ENCODE measurements at places on chromosomes 16 and 17.

- DNase-seq, result no peak
Measured at GRCh38 chr17:7767405-7768021, 50.0 kb downstream of the DNAH2 start.

GRCh38 chr16:8722025-8722348 lies 47.6 kb downstream of the ABAT start:
- no peak for DNase-seq

GRCh38 chr17:63405741-63406261 lies 40.3 kb downstream of the CYB561 start:
- DNase-seq, result peak; percentile 71

GRCh38 chr16:75433732-75434413 lies 570 bp upstream of the CFDP1 start:
- peak; percentile 88 for DNase-seq

- no peak for DNase-seq
Measured at GRCh38 chr16:75308011-75308410, 56.6 kb upstream of the BCAR1 start.

- no peak for DNase-seq
Measured at GRCh38 chr17:58357312-58358297, 5.6 kb upstream of the SUPT4H1 start.

DNA sequence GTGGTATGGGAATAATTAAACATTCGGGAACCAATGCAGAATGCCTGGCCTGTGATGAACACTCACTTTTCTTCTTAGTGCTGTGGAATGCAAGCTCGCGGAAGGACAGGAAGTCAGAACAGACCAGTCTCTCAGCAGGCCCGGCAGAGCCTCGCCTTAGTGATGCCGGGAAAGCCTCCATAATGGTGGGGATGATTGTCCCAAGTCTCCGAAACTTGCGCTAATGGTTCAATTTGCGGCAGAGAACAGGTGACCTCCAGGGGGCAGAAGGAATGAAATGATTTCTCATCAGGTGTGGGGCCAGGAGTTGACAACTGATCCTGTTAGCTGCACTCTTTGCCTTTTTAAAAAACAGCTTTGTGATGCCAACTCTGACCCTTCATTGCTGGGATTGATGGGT lies 170.6 kb downstream of the GSG1L start:
- no peak for DNase-seq

DNA sequence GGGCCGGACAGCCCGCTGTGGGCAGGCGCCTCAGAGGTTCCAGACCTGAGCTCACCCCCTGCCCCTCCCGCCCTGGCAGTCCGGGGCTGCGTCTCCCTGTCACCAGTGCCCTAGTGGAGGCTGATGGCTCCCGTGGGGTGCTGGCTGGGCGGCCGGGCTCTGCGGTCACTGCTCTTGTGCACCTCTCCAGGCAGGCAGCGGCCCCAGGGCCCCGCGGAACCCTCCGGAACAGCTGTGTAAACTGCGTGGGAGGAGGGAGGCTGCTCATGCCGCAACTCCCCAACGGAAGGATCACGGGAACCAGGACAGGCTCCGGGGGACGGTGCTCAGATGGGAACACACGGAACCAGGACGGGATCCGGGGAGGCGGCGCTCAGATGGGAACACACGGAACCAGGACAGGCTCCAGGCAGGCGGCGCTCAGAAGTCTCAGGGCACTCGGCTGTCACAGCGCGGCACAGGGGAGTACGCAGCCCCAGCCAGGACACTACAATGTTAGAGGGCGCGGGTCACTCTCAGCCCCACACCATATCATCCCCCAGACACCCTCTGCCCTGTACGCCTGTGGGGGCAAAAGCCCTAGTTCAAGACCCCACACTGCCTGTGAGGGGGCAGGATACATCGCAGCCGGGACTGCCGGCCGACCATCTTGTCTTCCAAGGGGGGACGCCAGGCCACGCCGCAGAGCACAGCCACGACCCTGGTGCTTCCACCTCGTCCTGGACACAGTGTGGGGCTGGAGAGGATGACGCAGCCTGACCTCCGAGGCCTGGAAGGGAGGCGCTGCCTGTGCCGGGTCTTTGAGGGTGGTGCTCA lies 74.0 kb upstream of the GNG13 start:
- DNase-seq, result no peak

DNA sequence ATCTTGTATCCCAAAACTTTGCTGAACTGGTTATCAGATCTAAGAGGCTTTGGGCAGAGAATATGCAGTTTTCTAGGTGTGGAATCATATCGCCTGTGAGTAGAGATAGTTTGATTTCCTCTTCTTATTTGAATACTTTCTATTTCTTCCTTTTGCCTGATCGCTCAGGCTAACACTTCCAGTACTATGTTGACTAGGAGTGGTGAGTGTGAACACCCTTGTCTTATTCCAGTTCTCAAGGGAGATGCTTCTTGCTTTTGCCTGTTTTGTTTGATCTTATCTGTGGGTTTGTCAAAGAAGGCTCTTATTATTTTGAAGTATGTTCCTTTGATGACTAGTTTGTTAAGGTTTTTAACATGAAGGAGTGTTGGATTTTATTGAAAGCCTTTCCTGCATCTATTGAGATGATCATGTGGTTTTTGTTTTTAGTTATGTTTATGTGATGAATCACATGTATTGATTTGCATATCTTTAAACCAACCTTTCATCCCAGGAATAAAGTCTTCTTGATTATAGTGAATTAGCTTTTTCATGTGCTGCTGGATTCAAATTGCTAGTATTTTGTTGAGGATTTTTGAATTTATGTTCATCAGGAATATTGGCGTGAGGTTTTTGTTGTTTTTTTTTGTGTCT lies 17.0 kb upstream of the CCL13 start:
- no peak for DNase-seq

- no peak for DNase-seq
Measured at GRCh38 chr16:71264299-71264698, 24.9 kb downstream of the CMTR2 start.

DNA sequence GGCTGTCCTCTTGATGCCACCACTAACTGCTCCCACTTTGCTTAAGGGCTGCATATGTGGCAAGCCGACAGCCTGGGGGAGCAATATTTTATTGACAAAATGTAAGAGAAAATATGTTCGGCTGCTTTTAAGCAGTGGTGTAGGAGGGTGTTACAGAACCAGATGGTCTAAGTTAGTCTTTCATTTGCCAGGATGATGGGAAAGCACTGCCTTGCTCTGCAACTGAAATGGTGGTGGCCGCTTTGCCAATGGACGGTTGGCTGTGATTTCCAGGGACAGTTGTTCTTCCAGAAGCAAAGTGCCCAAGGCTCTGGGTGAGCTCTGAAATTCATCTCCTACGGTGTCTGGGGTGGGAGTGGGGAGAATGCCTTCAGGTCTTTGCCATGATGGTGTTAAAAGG lies 469.3 kb downstream of the TOX3 start:
- no peak for DNase-seq

- DNase-seq, result no peak
Measured at GRCh38 chr16:12026741-12027490, 50.4 kb downstream of the SNX29 start.

- no peak for DNase-seq
Measured at GRCh38 chr16:24198807-24199533, 57.2 kb upstream of the CACNG3 start.

- DNase-seq, result no peak
Measured at GRCh38 chr16:2530629-2531318, 434 bp downstream of the CEMP1 start.

DNA sequence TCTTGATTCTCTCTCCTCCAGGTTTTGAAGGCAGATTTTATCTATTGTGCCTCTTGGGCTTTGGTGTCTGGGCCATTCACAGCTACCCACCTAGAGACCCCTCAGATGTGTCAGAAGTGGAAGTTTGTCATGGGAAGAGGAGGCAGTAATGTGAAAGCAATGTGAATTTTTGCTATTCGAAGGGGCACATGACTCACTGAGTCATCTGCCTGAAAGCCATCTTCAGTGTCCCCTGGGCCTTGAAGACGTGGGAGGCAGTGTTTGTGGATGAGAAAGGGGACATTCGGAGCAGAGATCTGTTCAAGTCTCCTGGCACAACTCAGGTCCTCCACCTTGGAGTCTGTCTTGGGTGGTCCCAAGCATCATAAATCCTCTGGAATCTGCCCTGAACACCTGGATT lies 530.2 kb downstream of the NPIPA7 start:
- peak; percentile 36 for DNase-seq

DNA sequence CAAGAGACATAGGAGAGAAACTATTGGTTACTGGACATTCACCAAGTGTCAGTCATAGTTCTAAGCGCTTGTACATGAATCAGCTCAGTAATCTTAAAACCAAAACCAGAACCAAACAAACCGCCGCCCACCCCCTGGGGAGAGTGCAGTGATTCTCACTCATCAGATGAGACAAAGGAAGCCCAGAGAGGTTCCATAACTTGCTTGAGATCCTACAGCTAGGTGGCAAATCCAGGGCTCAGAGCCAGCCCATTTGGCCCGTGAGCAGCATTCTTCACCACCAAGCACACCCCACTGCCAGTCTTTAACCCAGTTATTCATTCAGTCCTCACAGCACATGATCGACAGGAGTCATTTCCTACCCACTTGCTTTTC lies 37.2 kb upstream of the RGS9 start:
- DNase-seq, result peak; percentile 89

DNA sequence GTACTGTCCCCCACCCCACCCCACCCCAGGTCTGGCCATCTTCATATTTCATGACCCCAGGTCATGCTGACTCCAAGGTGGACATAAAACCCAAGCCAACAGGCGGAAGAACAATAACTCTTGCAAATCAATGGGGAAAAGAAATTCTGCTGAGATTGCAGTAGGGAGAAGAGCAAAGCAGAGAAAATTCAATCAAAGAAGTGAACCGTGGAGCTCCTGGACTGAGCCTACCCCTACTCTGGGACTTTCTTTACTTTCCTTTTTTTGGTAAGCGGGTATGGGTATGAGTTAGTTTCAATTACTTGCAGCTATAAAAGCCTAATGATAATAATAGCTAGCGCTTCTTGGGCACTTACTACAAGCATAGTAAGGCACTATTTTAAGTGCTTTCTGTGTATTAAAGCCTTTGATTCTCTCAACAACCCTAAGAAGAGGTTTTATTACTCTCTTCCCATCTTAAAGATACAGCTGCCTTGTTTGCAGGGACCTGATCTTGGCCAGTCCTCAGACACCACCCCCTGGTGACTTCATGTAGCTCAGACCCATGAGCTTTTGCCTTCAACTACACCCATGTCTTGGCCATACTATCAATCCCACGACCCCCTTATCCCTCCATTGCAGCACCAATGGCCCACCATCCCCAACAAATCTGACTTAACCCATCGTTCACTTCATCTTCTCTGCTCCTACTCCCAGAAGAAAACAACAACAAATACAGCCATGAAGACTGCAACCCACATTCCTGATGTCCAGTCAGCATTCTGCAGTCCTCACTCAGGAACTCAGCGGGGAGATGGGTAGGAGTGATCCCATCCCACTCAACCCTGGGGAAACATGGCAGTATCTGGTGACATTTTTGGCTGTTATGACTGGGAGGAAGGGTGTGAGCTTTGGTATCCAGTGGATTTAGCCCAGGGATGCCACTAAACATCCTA lies 4.4 kb downstream of the GGA2 start:
- no peak for DNase-seq

All from suppressor macrophage treated with lipopolysaccharide for 1 hour (primary cell).